ENCODE measurements at places on chromosomes 16 and 17. TPM values are rescaled to one million over a fixed set of nuclear protein-coding genes. Genes with fewer than 3 reads are reported as not detected.
A peak's percentile ranks its signal among the peaks of the same experiment; 100 is the strongest.

LMF1 gene
- total RNA-seq, result 40.4 TPM

RNF157 gene
- total RNA-seq, result 1.4 TPM

PRSS33 gene
- total RNA-seq, result not detected

KRT24 gene
- not detected for total RNA-seq

DNA sequence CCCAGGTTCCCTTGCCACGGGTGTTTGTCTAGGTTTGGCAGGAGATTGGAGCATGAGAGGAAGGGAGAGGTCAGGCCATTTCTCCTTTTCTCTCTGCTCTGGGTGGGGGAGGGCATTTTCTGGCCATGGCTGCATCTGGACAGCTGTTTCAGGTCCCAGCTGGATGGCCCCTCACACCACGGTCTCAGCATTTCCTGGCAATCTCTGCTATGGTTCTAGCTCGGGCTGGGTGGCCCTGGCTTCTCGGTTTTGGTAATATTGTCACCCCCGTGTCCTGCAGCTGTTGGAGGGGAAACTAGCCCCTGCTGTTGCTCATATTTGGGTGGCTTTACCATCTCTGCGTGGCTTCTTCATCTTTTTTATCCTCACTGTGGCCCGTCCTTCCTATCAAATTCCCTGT is 11.5 kb upstream of the NLRP1 start:
- H3K27me3 ChIP-seq, result peaks cover 61% of the 10 kb centered on the region
- DNase-seq, result no peak
- H3K4me3 ChIP-seq, result no peak overlapping the region
- H3K4me1 ChIP-seq, result no peaks in the 10 kb centered on the region
- no peak overlapping the region for H3K27ac ChIP-seq

GRCh38 chr17:27485125-27485524 is 28.9 kb downstream of the KSR1 start:
- no peak for DNase-seq
- no peak overlapping the region for H3K27ac ChIP-seq
- H3K36me3 ChIP-seq, result no peaks in the 10 kb centered on the region
- H3K27me3 ChIP-seq, result no peaks in the 10 kb centered on the region
- peaks cover 41% of the 10 kb centered on the region for H3K4me1 ChIP-seq

DNA sequence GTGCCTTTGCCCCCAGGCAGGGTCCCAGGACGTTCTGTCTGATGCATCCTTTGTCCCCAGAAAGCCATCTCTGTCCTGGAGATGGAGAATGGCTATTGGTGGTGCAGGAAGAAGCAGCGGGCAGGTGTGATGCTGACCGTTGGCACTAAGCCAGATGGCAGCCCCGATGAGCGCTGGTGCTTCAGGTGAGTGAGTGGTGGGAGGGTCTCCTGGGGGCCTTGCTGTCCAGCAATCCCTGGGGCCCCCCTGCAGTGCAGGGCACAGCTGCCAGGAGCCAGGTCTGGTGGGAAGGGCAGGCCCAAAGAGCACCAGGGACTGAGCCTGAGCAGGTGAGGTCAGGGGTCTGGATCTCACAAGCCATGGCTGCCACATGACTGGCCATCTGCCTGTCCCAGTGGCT is 18.1 kb downstream of the TRPV2 start:
- no peak overlapping the region for H3K27ac ChIP-seq
- H3K4me3 ChIP-seq, result no peak overlapping the region
- no peak for DNase-seq
- H3K27me3 ChIP-seq, result no peaks in the 10 kb centered on the region
- H3K36me3 ChIP-seq, result no peaks in the 10 kb centered on the region

DNA sequence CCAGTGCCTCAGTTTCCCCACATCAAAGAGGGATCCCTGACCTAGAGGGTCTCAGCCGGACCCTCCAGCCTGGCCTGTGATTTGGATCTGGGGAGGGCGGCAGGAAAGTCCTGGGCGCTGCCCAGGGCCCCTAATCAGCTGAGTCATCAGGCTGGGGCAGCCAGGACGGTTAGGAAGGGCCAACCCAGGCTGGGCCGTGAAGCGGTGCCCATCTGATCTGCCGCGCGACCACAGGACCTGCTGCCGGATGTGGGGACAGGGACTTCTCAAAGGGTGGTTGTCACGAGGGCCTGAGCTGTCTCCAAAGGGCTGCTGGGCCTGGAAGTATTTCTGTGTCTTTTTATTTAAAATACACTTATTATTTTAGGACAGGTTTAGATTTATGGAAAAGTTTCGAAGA is 4.4 kb downstream of the TPSAB1 start:
- H3K27ac ChIP-seq, result no peak overlapping the region
- H3K27me3 ChIP-seq, result peaks cover 30% of the 10 kb centered on the region
- peak; percentile 78 for DNase-seq
- no peaks in the 10 kb centered on the region for H3K4me1 ChIP-seq

- H3K36me3 ChIP-seq, result no peaks in the 10 kb centered on the region
- no peaks in the 10 kb centered on the region for H3K27me3 ChIP-seq
- DNase-seq, result no peak
- no peak overlapping the region for H3K4me3 ChIP-seq
- peaks cover 4% of the 10 kb centered on the region for H3K4me1 ChIP-seq
Observed at GRCh38 chr16:11408216-11408615, 63.0 kb downstream of the RMI2 start.

GRCh38 chr17:42796066-42796758 is 2.3 kb downstream of the COA3 start:
- peaks cover 29% of the 10 kb centered on the region for H3K4me1 ChIP-seq
- DNase-seq, result no peak
- H3K4me3 ChIP-seq, result no peak overlapping the region
- no peak overlapping the region for H3K27ac ChIP-seq
- H3K27me3 ChIP-seq, result no peaks in the 10 kb centered on the region
- peaks cover 11% of the 10 kb centered on the region for H3K36me3 ChIP-seq

- no peak overlapping the region for H3K27ac ChIP-seq
- DNase-seq, result no peak
- H3K27me3 ChIP-seq, result no peaks in the 10 kb centered on the region
- no peaks in the 10 kb centered on the region for H3K36me3 ChIP-seq
- H3K4me1 ChIP-seq, result peaks cover 30% of the 10 kb centered on the region
Observed at GRCh38 chr16:58730724-58731370, 3.3 kb downstream of the GOT2 start.
